ENCODE measurements at places on chromosomes 1 and 21. TPM values are rescaled to one million over a fixed set of nuclear protein-coding genes. Genes with fewer than 3 reads are reported as not detected.

DNA sequence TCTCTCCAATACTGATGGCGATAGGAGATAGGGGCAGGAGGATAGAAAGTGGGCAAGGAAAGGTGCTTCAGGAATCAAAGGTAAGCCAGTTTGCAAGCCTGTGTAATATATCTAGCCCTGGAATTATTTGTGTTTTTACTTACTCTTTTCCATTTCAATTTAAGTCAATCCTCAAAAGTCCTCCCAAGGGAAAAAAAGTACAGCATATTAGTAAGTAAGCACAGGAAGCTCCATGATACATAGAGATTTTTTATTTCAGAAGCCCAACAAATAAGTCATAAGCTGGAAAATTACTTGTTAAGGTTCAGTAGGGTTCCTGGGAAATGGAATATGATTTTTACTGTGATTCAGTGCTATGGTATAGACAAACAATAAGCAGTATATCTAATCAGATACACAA, 337.7 kb upstream of the DUSP10 start:
- DNase-seq = no peak

The LCE2C gene
- total RNA-seq = not detected

GRCh38 chr1:229249854-229250644, 20.9 kb upstream of the RAB4A start:
- DNase-seq = no peak

DNA sequence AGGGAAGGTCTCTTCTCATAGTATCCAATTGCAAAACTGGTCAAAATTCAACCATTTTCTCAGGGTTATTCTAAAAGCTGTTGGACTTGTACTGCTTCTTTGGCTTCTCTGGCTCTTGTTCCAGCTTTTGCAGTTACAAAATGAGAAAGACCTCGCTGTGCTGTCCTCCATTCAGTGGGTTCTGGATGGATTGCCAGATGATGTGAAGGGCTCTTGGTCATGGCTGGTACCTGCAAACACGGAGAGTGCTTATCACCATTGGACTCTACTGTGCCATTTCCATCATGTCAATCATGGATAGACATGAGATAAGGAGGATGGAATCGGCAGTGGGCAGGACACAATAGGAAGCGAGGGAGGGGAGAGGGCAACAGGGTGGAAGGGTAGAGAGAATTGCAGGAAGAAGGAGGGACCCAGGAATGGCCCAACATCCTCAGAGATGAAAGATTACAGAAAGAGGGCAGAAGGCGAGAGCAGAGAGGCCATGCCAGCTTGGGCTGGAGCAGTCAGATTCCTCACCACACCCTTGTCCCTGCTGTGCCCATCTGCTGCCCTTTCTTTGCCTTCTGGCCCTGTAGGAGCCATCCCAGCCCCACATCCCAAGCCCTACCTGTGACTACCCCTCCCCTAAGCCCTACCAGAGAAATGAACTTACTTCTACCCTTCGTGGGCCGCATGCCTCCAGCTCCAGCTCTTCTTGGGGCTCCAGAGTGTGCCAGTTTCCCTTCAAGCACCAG, 70.3 kb downstream of the HIVEP3 start:
- DNase-seq = no peak

The GUK1 gene
- 143 TPM for total RNA-seq

GRCh38 chr1:171090604-171091003, at the start of gene FMO3:
TSS of gene FMO3 (plus strand) at chr1:171090905. CDS start at chr1:171092659, 1,754 bp downstream.
- no peak for DNase-seq

DNA sequence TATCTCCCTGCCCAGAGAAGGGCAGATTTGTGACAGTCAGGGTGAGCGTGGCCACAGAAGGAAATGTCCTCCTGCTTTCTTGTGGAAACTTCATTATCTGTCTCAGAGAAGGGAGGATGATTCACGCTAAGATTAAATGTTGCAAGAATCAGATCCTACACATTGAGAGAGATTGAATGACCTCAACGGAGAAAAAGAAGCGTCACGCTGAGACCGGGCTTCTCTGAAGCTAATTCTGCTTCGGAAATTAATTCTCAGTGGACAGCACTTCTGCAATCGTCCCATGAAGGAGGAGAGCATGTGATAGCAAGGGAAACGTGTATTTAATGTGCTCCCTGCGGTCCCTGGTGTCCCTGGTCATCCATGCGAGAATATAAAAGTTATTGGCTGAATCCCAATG, 19.8 kb upstream of the C1orf21 start:
- DNase-seq = no peak

- no peak for DNase-seq
Observed at GRCh38 chr1:157056269-157056668, 10.7 kb upstream of the ARHGEF11 start.

DNA sequence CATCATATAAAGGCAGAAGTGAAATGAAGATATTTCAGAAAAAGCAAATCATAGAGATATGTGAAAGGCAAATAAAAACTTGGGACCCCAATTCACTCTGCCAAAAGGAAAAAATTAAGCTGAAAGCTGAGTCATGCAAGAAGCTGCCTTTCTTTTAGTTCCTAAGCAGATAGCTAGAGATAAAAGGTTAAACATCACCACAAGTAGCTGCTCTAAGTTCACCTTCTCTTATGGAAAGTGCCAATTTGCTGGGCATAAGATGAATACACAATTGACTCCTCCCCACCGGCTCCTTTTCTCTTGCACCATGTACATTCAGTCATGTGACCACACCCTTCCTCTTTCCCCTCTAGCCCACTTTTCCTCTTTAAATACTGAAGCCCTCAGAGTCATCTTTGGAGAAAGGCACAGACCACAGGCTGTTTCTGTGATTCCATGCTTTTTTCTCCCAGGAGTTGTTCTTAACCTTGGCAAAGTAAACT, 5.4 kb upstream of the SUMO3 start:
- DNase-seq = no peak

DNA sequence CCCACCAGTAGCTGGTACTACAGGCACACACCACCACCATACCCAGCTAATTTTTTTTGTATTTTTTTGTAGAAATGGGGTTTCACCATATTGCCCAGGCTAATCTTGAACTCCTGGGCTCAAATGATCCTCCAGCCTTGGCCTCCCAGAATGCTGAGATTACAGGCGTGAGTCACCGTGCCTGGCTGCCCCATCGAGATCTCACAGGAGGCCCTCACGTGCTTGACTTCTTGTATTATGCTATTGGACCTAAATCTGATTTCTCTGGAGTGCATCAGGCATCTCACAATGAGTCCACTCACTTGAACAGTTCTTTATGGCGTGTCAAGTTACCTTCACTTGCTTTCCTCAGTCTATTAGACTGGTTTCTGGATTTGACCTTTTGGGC, 9.3 kb upstream of the RSRP1 start:
- no peak for DNase-seq

The TMEM269 gene
- not detected for total RNA-seq

DNA sequence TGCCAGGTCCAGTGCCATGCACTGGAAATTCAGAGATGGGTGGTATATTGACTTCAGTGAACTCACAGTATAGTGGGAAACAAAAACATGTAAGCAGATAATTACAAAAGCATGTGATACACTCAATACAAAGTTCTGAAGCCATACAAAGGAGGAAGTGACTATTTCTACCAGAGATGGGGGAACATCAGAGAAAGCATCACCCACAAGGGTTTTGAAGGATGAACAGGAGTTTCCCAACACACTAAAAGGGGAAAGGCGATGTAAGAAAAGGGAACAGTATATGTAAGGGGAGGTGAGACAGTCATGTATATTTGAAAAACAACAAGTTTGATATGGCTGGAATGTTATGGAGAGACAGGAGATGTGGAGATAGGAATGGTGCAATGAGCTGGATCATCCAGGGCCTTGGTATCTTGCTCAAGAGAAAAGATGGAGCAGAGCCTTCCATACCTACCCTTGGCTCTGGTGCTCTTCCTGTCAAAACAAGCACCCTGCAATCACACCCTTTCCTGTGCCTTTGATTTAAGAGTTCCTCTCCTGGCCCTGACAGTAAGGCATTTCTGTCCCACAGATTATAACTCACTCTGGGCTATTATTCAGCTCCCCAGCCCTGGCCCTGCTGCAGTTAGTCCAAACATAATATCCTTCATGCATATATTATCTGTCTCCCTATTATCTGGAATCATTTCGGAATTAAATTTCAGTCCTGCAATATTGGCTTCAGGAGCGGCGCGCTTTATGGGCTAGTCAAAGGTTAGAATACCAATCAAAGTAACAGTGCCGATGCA, 60.5 kb downstream of the DMAP1 start:
- no peak for DNase-seq

The TNFAIP8L2 gene
- total RNA-seq = 1.5 TPM

The SPATA45 gene
- total RNA-seq = not detected

The S100A13 gene
- 153 TPM for total RNA-seq

The TPM3 gene
- total RNA-seq = 80.9 TPM

The GNAT2 gene
- not detected for total RNA-seq

DNA sequence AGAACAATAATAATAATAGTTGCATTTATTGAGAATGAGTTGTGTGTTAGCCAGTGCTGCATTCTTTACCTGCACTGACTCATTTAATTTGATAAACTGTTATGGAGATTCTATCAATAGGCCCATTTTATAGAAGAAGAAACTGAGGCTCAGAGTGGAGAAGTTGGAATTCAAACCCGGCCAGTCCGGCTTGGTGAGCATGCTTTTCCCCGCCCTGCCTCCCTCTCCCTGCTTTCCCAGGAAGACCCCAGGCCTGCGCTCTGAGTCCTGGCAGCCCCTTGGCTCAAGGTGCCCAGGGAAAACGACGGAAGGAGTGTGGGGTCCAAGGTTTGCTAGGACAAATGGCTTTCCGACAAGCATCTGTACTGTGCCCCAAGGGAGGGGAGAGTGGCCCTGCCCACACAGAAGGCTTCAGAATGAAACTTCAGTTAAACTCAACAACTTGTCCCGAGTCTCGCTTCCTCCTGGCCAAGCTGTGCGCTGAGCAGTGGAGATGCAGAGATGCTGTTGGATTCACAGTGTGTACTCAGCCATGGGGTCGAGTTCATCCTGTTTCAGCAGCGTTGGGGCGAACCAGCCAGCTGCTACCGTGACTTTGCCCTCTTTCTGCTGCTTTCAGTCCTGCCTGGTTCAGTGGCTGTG, 23.3 kb upstream of the PADI6 start:
- DNase-seq = no peak
